ENCODE measurements at places on chromosomes 16 and 17.

DNA sequence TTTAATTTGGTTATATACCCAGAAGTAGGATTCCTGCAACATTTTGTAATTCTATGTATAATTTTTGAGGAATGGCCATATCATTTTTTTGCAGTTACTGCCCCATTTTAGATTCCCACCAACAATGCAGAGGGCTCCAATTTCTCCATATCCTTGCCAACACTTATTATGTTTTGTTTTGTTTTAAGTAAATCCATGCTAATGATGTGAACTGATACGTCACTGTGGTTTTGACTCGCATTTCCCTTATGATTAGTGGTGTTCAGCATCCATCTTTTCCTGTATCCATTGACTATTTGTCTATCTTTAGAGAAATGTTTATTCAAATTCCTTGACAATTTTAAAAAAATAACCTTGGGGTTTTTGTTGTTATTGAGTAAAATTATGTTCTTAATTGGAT, 826.4 kb downstream of the CDH11 start:
- DNase-seq: no peak

DNA sequence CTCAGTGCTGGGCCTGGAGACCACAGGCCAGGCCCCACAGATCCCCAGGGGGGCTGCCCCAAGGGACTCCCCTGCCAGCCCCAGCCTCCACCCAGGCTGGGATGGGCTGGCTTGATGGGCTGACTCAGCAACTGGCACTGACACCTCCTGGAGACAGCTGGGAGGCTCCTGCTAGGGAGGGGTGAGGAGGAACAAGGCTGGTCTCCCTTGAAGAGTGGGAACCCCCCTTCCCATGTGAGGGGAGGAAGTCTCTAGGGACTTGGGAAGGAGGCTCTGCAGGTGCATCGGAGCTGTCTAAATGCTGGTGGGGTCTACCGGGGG, 10.4 kb downstream of the NHERF1 start:
- DNase-seq: no peak

DNA sequence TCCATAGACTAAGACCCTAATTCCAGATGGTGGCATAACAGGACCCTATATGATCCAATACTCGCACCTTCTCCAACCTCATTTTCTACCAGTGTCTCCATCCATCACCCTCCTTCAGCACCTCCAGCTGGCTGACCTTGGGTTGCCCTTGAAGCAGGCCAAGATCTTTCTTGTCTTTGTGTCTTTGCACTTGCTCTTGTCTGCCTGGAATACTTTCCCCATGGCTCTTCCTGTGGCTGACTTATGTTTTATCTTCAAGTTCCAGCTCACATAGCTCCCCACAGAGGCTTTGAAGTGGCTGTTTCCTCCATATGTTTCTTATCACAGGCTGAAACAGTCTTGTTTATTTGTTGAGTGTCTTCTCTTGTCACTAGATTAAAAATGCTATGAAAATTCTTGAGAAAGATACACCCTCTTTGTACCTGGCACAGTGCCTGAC, 29.6 kb upstream of the MMD start:
- no peak for DNase-seq

DNA sequence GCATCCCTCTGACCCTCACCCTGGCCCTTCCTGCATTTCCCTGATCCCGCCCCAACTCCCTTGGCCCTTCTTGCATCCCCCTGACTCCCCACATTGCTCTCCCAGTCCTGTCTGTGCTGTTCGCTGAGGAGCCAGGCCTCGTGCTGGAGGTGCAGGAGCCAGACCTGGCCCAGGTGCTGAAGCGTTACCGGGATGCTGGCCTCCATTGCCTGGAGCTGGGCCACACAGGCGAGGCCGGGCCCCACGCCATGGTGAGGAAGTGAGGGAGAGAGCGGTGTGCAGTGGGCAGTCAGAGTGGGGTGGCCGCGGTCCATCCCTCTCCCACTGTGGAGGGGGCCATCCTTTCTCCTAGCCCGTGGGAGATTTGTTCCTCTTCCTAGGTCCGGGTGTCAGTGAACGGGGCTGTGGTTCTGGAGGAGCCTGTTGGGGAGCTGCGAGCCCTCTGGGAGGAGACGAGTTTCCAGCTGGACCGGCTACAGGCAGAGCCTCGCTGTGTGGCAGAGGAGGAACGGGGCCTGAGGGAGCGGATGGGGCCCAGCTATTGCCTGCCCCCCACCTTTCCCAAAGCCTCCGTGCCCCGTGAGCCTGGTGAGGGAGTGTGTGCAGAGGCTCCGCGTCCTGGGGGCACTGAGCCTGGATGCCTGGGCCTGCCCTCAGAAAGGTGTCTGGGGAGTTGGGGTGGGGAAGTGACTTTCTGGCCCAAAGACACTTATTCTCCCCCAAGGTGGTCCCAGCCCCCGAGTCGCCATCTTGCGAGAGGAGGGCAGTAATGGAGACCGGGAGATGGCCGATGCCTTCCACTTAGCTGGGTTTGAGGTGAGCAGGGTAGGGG, 17.8 kb downstream of the PFAS start:
- DNase-seq: no peak

DNA sequence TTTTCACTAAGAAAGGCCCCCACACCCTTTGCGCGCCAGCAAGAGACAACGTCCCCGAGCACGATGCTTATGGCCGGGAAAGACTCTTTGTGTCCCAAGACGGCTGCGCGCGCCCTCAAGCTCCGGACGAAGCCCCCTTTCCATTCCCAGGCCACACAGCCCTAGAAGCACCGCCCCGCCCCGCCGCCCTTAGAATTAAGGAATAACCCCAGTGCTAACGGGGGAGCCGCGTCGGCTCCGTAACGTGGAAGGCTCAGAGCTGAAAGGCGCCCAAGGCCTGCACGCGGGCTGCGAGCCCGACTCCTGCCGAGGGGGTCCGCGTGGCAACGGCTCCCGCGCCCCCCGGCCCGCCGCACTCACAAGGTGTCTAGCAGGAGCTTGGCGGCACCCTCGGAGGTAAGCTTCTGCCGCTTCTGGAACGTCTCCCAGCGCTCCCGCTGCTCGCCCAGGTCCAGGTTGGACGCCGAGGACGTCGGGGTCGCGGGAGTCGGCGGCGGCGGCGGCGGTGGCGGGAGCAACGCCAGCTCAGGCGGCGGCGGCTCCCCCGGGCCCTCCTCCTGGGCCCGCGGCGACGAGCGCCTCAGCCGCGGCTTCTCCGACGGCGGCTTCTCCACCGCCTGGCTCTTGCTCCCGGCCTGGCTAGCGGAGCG, 477 bp downstream of the CENPV start:
- peak; percentile 81 for DNase-seq

DNA sequence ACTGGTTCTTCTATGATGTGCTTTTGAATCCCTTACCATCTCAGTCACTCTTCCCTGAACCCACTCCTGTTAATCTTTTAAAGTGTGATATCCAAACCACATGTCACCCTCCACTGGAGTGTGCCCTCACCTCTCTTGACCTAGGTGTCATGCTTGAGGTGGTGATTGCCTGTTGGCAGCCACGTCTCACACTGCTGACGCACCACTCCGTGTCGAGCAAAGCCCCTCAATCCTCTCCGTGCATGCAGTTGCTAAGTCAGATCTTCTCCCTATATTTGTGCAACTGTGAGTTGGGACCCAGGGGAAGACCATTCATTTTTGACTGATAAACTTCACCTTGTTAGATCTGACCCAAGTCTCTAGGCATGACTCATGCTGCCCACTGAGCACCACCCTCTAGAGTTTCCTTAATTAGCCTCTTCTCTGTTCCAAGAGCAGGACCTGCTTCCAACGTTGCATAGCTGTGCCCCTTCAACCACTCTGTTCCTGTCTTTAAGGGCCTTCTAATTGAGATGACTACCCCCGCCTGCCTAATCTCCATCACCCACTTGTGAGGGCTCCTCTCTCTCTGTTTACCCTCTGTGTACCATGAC, 2.7 kb downstream of the MYH13 start:
- no peak for DNase-seq

DNA sequence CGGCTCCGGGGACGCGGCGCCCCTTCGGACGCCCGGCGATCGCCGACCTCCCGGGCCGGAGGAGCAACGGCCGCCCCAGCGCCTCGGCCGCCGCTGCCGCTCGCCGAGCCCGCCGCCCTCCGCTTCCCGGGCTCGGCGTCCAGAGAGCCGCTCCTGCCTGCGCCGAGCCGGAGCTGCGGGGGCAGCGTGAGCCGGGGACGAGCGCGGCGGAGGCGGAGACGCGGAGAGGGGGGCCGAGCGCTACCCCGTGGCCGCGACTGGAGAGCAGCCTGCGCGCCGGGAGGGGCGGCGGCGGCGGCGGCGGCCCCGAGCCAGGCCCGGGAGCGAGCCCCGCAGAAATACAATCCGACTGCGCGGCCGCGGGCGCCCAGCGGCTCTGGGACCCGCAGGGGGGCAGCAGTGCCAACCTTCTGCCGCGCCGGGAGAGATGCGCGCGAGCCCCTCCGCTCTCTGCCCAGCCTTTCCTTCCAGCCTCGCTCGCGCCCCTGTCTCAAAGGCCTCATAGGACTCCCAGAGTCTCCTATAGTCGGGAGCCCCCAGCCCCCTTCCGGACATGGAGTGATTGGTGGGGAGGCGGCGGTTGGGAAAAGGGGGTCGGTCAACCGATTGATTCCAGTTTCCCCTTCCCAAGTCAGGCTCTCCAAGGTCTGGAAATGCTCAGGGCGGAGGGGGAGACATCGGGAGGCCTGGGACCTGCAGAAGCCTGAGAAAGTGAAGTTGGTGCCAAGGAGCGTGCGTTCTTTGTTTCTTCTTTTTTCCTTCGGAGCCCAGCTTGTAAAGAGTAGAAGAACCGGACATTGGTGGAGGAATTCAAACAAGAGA, 1.0 kb upstream of the SDK2 start:
- peak; percentile 77 for DNase-seq

- no peak for DNase-seq
These were observed 123.0 kb upstream of the RBFOX1 start for GRCh38 chr16:7209598-7209997.

- DNase-seq: peak; percentile 25
These were observed 59.2 kb downstream of the PLD6 start for GRCh38 chr17:17146786-17147406.

GRCh38 chr16:66619534-66620428, 15.3 kb downstream of the CMTM3 start:
- DNase-seq: no peak

GRCh38 chr17:76408037-76408849, 23.8 kb downstream of the SPHK1 start:
- DNase-seq: peak; percentile 45

GRCh38 chr17:6380915-6381438, 53.9 kb downstream of the AIPL1 start:
- DNase-seq: no peak

DNA sequence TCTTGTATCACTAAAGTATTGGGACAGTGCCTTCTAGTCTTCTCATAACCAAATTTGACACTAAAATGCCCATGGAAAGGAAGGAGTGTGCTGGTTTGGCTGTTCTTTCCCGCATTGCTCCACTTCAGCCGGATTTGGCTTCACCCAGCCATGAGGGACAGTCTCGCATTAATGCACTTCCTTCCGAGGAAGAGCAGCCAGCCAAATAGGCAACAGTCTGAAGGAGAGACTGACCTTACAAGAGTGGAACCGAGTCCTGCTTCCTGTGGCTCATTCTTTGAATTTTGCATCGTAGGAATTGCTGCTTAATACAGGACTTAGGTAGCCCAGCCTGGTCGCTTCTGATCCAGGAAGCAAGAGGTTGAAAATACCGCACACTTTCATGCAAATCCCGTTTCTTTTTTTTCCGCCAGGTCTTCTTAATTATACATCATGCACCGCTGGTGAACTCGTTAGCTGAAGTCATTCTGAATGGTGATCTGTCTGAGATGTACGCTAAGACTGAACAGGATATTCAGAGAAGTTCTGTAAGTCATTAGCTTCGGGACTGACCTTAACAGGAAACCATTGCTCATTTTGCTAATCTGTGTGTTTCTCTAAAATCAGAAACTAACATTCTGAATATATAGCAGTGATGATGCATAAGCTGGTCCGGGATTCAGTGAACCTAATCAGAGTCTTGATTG, 38.2 kb downstream of the CLEC16A start:
- DNase-seq: no peak

DNA sequence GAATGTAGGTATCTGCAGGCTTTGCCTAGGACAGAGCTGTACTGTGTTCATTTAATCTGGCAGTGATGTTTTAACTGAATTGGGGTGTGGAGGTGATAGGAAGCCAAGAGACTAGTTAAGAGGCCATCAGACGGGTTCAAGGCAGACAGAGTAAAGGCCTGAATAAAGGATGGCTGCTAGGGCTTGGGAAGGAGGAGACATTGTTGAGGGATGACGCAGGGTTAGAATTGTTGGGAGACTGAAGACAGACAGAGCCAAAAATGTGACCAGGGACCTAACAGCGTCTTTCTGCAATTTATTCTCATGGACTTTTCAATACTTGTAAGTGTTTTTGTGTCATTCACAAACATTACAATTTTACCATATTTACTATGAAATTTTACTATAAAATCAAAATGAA, 48.6 kb upstream of the MYH10 start:
- DNase-seq: no peak

DNA sequence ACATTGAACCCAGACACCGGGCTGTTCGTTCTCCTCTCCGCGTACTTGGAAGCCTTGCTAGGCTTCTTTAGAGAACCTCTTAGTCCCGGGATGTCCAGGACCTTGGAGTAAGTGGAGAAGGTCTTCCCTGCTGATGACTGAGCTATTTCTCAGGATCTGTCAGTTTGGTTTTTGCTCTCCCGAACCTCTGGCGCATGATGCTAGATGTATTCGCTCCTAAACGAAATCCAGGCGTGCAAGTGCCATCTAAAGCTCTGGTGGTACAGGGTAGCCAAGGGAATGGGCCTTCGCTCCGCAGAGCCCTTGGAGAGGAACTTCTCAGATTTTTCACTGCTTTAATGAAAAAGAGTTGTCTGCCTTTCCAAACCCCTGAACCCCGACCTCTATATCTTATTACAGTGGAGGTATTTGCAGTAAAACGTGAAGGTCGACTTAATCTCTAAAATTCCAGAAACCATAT, 547 bp downstream of the VMP1 start:
- DNase-seq: peak; percentile 28

DNA sequence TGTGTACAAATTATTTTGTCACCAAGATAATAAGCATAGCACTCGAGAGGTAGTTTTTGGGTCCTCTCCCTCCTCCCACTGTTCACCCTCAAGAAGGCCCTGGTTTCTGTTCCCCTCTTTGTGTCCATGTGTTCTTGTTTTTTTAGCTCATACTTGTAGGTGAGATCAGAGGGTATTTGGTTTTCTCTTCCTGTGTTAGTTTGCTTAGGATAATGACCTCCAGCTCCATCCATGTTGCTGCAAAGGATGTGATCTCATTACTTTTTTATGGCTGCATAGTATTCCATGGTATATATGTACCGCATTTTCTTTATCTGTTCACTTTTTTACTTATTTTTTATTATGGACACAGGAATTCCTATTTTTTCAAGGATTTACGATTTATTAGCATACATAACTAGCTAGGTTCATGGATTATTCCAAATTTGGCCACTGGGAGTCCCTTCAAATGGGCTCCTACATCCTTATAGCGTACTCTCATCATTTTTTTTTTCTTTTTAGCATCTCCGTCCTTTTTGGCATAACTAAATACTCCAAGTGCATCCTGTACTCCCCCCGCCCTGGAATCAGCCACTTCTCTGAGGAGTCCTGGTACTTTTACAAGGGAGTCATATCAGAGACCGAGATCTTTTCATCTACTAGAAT, 7.3 kb downstream of the TADA2A start:
- no peak for DNase-seq

DNA sequence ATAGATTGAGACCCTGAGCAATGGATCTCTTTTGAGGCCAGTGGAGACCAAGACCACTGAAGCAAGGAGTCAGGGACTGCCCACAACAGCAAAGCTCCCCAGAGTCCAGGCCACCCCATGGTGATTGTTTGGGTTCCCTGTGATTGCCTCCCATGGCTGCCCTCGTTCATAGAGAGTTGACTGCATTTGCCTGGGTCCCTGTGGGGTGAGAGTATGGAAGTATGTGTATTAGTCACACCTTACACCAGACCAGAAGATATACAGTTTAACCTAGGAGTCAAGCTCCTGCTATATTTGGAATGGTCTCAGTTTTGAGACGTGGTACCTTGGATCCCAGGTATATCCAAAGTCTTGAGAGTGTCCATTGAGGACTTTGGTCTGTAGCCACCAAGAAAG, 20.2 kb downstream of the HLF start:
- DNase-seq: no peak

All from NCI-H146 (cell line).